Fibroblast of skin of back (primary cell): ENCODE measurements at places on chromosomes 4 and X.

- DNase-seq: peak; percentile 1
Observed at GRCh38 chr4:172947594-172947993, 221.0 kb upstream of the GALNT7 start.

GRCh38 chr4:137676357-137676998 is 144.2 kb upstream of the PCDH18 start:
- DNase-seq: no peak

GRCh38 chrX:21738210-21738949 is 19.5 kb downstream of the SMPX start:
- DNase-seq: no peak

DNA sequence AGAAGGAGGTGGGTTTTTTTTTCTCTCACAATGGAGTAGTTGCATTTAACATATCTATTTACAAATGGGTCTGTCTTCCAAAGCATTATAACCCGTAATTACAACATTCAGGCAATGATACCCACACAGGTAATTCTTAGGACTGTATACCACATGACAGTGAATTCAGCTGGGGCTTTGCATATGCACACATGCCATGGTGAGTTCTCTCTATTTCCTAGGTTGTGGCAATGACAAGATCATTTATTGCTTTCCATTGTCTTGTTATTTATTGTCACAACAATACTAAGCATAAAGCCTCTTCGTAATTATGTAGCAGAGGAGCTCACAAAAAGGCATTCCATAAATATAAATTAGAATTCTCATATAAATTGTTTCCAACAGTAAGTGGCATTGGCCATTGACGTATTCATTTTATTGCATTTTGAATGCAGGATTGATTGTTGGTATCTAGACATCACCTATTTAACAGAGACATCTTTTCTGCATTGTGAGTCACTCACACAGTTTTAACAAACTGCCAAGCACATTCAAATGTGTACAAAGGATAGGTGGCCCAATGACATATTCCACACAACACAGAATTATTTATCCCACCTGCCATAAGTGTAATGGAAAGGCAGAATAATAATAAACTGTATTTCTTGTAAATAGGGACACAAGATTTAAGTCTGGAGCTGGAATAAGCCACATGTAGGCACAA is 390.7 kb upstream of the GALNT7 start:
- DNase-seq: no peak

- DNase-seq: no peak
Observed at GRCh38 chr4:129037093-129037492, 56.2 kb downstream of the SCLT1 start.

GRCh38 chrX:108087792-108088191 is 3.5 kb downstream of the PSMD10 start:
- DNase-seq: no peak

DNA sequence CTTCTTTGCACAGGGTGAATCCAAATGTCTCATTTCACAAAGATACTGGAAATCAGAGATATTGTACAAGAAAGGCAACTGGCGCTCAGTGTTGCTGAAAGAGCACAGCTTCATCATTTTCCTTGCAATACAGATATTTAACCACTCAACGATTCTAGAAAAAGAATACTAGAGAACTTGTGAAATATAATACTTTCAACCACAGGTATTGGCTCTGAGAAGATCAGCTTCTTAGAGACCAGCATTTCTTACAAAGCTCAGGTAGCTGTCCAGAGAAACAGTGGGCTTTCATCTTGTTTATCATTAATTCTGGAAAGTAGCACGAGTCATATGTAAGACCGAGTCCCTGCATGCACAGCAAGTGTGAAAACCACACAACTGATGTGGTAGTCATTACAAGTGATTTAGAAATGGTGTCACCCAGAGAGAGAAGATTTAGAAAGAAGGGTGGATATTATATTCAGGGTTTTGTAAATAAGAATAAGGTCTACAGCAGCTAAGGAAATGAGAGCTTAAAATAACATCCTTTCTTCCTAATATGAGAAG is 7.8 kb upstream of the PPARGC1A start:
- no peak for DNase-seq

GRCh38 chr4:187541666-187542065 is 453.9 kb upstream of the ZFP42 start:
- peak; percentile 60 for DNase-seq

DNA sequence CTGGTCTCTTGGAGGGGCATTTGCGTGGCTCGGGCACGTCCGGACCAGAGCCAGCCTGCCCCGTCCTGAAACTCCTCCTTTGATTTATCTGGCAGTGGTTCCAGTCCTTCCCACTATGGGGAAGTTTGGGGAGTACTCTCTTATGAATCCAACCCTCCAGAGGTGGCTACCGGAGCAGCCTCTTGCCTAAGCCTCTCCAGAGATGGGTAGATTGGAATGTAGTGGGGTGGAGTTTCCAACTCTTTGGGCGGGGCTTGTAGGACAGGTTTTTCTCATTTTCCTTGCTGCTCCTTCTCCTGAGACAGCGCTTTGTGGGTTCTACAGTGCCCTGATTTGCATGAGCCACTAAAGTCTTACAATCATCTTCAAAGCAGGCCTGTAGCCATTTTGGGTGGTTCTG is 60.1 kb upstream of the XAGE1B start:
- no peak for DNase-seq

DNA sequence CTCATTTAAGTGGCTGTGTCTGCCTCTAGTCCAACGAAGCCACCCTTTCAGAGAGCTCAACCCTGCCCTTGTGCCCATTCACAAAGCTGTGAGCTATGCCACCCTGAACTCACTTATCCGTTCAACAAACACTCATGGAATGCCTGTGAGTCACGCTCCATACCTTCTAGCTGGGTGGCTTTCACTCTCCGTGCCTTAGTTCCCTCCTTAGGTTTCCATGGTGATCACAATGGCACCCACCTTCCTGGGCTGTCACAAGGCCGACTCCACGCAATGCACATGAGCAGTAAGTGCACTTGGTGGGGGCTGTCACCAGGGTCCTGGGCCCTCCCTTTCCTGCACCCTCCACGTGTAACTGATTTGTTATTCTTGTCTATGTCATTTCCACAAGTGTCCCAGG is 37.2 kb upstream of the PPP2R2C start:
- no peak for DNase-seq

- no peak for DNase-seq
Observed at GRCh38 chrX:11401966-11402365, 108.8 kb downstream of the AMELX start.

DNA sequence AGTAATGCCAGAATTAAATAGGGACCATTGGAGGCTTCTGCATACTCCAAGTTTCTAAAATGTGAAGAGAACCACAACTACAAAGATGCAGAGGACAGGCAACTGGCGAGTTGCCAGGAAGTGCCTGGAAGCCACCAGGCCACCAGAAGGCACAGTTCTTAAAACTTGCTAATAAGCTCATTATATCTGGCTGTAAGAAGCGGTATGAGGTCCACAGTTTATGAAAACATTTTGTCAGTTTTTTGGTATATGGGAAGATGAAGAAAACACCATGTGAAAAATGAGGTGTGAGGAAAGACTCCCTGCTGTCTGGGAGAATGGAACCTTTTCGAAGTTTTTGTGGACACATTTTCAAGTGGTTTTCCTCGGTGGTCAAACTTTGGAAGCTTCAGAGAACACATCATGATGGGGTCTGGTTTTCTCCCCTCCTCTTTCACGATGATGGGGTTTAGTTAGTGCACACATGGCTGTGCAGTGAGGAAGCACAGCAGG is 202.7 kb downstream of the NR3C2 start:
- DNase-seq: no peak

DNA sequence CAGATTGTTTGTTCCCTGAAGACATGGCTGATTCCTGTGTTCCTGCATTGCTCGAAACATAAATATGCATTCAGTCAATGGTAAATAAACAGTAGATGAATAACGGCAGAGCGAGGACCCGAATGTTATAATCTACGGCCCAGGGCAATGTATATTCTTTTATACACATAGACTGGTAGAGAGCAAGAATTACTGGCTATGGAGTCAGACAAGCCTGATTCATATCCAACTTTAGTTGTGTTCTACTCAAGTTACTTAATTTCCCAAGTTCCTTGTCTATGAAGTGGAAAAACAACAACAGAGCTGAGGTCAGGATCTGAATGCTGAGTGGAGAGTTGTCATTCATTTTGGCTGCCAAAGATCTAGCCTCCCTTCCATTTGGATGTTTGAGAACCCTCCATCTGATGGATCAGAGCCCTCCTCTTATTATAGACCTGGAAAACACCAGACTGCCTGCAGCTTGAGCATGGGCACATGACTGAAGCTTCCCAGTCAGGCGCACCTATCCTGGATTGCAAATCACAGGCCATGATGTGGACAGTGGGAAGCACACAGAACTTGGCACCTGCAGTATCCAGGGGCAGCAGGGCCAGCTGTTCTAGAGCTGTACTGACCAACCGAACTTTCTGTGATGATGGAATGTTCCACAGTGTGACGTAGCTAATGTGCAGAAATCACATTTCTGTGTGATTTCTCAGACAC is 80.1 kb downstream of the FAM184B start:
- DNase-seq: no peak

DNA sequence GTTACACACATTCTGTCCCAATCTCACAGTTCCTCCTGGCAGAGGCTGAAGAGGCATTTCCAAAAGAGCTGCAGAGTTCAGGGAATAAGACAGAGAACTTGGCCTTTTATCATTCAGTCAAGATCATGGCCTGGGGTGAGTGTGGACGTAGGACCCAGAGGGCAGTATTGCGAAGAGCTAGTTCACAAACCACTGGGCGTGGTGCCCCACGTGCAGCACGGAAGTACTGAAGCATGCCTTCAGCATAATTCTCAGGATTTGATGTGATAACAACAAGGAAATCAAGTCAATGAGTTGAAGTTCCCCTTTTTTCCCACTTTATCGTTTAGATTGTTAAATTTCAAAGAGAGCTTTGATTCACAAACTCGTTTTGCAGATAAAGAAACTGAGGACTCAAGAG is 117.7 kb downstream of the RELL1 start:
- DNase-seq: no peak

DNA sequence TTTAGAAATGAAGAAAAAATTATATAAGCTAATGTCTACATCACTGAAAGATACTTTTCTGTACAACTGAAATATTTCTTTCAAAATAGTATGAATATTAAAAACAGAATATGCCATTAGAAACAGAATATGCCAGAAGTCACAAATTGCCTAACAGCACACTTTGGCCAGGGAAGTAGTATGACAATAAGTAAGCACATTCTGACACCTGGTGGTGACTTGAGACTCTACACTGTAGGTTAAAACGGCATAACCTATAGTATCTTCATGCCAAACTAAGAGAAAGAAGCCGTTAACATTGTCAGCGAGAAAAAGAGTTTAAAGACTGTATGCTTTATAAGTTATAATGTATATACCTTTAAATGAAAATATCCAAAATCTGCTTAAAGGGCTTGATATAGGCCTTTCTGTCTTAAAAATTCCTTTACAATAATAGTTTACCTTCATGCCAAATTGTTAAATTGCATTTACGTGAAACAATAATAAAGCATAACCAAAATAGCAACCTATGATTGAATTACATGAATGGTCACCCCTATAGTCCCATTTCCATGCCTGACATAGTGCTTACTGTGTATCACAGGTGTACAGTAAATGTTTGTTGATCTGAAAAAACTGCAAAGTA is 32.8 kb downstream of the FAM13A start:
- peak; percentile 72 for DNase-seq

- DNase-seq: peak; percentile 1
Observed at GRCh38 chrX:99301990-99302389, 1108.1 kb downstream of the PCDH19 start.

DNA sequence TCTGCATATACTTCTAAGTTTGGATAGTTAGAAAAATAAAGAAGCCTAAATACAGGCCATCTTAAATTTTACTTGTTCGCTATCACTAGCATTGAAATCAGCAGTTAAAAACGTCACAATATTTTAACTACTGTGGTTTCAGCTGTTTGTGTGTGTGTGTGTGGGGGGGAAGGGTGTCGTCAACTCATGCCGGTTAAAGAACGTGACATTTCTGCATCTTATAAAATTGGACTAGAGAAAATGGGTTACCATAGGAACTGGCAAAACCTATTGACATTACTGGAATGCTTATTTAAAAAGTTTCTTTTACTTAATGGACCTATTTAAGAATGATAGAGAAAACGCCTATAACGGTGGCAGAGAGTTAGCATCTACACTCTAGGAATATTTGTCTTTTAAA is 1.2 kb upstream of the CNKSR2 start:
- DNase-seq: no peak

GRCh38 chr4:159677521-159677920 is 574.6 kb downstream of the RAPGEF2 start:
- DNase-seq: no peak

GRCh38 chr4:38179690-38180377 is 219.6 kb downstream of the PTTG2 start:
- peak; percentile 77 for DNase-seq

GRCh38 chrX:2714551-2714950 is 23.5 kb downstream of the CD99 start:
- DNase-seq: no peak

GRCh38 chr4:113288257-113288656 is 238.8 kb downstream of the ANK2 start:
- no peak for DNase-seq

DNA sequence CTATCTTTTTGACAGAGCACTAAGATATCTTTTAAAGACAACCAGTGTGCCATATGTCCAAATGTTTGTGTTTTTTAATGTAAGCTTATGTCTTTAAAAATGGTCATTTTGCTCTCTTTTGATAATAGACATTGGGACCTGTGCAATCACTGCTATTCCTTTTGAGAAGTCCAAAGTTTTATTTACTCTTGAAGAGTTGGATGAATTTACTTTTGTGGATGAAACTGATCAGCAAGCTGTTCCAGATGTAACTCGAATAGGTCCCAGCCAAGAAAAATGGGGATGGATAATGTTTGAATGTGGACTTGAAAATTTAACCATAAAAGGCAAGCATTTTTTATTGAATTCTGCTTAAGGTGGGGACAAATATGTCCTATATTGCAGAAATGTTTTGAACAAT is 97.2 kb downstream of the BLTP1 start:
- no peak for DNase-seq

DNA sequence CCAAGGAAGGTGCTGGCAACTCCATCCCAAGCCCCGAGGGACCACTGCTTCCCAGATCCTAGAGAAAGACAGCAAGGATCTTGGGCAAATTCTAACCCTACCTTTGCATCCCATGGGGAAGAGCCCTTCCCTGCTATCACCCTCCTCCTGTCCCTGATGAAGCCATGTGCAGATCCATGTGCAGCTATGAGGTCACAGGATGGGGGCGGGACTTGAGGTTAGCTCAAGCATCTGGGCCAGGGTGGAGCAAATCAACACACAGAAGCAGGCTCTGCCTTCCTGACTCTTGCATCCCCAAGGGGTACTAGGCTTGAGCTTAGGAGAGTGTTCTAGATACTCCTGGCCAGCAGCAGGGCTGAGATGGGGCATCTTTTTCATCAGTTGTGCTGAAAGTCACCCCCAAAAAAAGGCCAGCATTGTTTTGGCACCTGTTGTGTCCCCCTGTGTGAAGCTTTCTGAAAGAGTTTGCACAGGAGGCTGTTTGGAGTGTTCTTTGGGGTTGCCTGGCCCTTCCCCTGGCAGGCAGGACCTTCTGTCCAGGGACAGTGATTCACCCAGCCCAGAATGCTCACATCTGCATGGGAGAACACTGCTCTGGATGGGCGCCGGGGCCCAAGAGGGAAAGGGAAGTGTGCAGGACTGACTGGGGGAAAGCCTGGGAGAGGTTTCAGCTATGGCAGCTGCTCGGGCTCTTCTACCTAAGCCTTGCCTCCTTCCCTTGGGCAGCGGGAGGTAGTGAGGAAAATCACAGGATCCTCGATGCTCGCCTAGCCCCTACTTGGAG is 50.8 kb downstream of the PRPS1 start:
- peak; percentile 57 for DNase-seq
